ENCODE measurements at places on chromosomes 6 and 20.

DNA sequence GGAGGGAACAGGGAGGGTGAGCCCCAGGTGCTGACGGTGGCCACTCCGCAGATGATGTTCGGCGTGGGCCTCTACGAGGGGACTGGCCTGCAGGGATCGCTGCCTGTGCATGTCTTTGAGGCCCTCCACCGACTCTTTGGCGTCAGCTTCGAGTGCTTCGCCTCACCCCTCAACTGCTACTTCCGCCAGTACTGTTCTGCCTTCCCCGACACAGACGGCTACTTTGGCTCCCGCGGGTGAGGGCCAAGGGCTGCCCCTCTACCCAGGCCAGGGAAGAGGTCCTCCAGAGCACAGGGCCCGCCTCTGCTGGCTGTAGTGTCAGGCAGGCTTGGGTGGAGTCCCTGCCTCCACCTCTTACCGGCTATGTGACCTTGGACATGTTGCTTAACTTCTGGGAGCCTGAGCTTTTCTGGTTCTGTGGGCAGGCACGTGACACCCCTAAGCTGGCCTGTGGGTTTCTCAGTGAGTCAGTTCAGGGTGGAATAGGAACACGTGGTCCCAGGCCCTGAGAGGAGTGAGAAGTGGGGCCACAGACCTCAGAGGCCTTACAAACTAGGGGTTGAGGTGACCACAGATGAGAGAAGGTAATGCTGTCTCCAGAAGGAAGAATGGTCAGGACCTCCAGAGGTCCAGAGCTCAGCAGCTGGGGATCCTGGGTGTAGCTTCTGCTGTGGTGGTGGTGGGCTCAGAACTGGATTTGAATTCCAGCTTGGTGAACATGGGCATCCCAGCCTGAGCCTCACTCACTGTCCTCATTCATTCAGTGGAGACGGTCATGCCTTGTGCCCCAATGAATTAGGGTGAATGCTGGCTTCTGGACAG is 11.9 kb downstream of the PCIF1 start:
- DNase-seq: no peak

GRCh38 chr20:38256966-38257365 is 3.6 kb downstream of the KIAA1755 start:
- DNase-seq: no peak

GRCh38 chr6:21426841-21427490 is 166.6 kb upstream of the SOX4 start:
- no peak for DNase-seq

GRCh38 chr6:40341726-40342125 is 245.4 kb downstream of the LRFN2 start:
- DNase-seq: no peak

GRCh38 chr6:142744836-142745235 is 200.1 kb downstream of the HIVEP2 start:
- DNase-seq: no peak

GRCh38 chr6:7106215-7106751 is 1.5 kb upstream of the RREB1 start:
- no peak for DNase-seq

DNA sequence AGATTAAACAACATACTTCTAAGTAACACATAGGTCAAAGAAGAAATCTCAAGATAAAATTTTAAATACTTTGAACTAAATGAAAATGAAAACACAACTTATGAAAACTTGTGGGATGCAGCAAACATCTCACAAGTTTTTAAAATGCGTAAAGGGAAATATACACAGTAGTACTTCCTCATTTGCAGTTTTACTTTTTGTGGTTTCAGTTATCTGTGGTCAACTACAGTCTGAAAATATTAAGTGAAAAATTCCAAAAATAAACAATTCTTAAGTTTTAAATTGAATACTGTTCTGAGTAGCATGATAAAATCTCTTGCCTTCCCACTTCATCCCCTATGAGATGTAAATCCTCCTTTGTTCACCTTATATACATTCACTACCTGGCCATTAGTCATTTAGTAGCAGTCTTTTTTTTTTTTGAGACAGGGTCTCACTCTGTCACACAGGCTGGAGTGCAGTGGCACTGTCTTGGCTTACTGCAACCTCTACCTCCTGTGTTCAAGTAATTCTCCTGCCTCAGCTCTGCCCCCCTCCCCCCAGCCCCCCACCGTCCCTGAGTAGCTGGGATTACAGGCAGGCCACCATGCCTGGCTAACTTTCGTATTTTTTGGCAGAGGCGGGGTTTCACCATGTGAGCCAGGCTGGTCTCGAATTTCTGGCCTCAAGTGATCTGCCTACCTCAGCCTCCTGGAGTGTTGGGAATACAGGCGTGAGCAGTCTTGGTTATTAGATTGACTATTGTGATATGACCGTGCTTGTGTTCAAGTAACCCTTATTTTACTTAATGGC is 154.6 kb upstream of the AHI1 start:
- no peak for DNase-seq
